Eye (tissue), 1 donor: ENCODE measurements at places on chromosomes 16 and 17.

DNA sequence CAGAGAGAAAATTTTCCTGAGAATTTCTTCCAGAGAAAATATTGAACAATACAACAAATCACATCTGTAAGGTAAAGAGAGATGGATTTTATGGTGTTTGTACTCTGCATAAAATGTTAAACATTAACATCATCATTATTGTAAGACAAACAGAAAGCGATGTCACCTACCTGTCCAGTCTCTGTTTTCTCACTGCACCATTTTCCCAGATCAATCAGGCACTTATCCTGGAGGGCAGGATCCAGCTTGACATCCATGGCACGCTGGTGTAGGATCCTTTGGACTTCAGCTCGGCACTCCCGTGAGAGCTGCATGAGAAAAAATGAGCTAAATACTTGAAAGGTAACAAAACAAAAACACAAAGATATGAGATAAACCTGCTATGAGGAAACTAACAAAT is 55.9 kb upstream of the CLEC18B start:
- no peak for DNase-seq

- DNase-seq: no peak
Observed at GRCh38 chr17:74769856-74770497, 6.2 kb downstream of the NAT9 start.

DNA sequence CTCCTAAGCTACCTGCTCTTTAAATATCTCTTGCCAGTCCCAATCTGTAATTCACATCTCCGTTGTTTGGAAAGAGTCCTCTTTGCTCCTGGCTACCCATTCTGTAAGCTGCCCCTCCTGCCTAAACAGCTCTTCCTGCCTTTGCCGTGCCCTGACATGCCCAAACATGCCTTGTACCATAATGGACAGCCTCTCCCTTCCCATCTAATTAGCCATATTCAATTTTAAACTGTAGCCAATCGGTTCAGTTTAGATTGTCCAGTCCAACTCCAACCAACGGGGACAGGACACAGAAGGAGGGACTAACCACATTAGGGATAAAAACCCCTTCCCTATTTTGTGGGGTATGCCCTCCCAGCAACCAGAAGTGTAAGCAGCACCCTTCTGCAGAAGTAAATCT is 30.6 kb upstream of the CLEC3A start:
- DNase-seq: no peak

DNA sequence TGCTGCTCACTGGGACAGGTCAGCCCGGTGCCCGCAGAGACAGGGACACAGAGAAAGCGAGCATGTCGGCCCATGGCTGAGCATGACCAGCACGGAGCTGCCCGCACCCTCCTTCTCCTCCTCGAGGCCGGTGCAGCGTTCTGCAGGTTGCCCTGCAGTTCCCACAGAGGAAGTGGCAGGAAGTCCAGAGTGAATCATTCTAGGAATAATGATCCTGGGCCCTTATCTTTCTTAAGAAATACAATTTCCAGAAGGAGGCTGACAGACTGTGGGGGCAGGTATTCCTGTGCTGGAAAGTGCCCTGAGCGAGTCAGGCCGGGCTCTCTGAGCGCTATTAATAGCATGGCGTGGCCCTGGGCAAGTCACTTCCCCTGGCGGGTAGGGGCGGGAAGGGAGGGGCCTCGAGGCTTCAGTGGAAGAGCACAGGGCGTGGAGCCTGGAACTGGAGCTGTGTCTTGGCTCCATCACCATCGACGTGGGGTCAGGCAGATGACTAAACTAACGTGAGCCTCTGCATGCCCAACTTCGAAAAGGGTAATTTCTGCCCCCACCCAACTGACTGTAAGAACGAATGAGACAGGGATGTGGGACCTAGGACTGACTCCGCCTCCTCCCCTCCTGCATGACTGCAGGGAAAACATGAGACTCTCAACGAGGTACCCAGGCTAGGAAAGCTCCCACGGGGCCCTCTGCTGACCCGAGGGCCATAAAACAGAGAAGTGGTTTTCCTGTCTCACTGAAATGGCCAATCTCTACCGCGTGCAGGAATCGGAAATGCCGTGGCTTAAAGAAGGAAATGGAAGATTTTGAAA is 9.8 kb downstream of the TMEM204 start:
- no peak for DNase-seq

DNA sequence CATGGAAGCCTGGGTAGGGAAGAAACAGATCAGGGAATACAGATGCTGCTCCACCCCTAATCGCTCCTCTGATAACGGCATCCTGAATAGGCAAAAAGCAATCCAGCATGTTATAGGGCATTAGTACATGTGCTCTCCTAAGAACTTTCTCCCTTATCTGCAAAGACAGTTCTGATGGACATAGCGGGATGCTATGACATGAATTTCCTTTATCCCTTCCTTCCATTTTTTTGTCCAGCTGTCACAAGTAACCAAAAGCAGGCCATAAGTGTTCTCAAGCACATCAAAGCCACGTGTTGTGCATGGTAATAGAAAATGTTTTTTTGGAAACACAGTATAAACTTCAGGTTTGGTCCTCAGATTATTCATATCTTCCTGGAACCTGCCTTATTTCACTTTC is 141.4 kb upstream of the MON1B start:
- DNase-seq: no peak

DNA sequence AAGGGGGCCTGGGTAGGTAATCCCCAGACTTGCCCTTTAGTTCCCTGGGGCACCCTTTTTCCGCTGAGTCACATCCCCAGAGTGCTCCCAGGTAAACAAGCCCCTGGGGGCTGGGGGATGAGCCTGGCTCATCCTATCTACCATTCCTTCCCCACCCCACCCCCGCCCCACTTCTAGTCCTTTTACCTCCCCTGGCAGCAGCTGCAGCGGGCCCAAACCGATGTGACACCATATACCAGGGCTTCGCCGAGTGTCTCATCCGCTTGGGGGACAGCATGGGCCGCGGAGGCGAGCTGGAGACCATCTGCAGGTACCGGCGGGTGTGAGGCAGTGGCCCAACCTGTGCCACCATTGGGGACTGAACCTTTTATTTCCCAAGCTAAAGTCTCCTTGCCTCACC is 860 bp downstream of the NRN1L start:
- DNase-seq: no peak

DNA sequence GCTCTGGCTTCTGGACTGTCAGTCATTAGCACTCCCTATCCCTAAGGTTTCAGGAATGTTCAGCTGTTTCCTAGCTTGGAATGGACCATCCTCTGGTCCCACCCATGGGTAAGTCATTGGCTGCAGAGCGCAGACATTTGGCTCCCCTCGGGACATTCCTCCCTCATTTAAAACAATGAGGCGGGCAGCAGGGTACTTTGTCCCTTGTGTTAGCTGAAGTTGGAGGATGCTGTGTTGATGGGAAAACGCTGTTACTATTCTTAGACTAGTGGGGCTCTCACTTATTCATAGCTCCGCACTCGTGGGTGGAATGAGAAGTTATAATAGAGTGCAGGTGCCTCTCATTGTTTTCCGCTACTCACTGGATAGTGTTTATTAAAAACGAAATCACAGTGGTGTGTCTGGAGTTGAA is 673.8 kb downstream of the WWOX start:
- DNase-seq: no peak

GRCh38 chr17:44749076-44749979 is 9.5 kb upstream of the ADAM11 start:
- no peak for DNase-seq

- no peak for DNase-seq
Observed at GRCh38 chr17:80360396-80360795, 54.6 kb upstream of the ENDOV start.

GRCh38 chr17:70558821-70559220 is 389.5 kb downstream of the KCNJ2 start:
- no peak for DNase-seq

GRCh38 chr17:3531266-3532101 is 26.1 kb downstream of the TRPV3 start:
- no peak for DNase-seq

- no peak for DNase-seq
Observed at GRCh38 chr16:9048302-9048700, 43.1 kb upstream of the HAPSTR1 start.
